ENCODE measurements at places on chromosomes 16 and 17.

DNA sequence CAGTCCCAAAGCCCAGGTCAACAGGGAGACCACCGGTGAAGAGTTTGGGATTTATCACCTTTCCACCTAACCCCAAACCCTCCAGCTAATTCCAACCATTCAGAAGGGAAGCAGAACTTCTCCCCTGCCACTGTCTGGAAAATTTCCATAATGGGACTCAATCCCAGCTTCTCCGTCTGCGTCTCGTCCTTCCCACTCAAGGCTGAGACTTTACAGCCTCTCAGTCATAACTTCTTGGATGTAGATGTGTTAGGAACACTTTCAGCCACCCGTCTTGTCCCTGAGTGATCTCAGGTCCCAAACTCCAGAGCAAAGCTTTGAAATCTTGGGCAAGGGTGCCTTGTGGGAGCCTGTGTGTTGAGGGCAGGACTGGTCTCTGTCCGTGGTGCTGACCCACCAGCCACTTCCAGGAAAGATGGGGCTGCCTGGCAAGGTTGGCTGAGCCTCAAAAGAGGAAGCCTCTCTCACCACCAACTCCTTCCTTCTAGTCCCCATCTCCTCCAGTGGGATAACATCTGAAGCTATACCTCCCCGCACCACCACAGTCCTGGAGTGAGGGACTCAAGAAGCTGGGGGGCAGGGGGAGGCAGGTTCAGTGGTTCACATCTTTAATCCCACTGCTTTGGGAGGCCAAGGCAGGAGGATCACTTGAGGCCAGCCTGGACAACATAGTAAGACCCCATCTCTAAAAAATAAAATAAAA is 9.3 kb downstream of the GAS2L2 start:
- DNase-seq, result no peak

DNA sequence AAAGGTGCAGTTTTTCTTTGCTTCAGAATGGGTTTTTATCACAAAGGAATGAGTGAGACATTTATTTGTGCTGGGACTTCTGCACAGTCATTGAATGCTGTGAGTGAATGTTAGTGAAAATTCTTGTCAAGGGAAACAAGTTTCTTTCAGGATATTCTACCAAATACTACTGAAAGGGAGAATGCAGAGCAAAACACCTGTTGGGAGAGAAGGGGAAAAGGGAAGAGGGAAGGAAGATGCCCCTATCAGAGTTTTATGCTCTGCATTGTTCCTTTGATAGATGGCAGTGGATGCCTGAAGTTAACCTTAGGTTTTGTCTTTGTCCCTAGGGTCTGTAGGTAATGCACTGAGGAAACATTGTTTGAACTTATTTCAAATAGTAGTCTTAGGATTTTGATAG is 3.1 kb downstream of the GGNBP2 start:
- DNase-seq, result no peak

DNA sequence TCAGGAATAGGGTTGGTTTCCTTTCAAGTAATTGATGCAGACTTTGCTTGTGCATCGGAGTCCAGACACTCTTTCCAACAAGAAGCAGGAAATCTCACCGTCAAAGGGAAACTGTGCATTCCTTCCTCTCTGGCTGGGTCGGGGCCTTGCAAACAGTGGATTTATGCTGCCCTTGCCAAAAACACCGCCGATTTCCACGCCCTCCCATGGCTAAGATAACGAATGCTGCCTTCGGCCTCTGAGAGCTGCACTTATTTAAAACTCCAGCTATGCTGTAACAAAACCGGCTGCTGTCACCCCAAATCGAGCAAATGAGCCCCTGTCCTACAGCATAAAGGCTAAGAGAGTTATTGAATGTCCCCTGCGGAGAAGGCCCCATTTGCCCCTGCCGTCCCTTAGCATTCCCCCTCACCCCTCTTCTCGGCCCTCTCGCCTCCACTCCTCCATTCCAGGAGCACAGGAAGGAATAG is 275.5 kb upstream of the IRX5 start:
- DNase-seq, result no peak

GRCh38 chr16:70472786-70473433 is 18.5 kb downstream of the FCSK start:
- DNase-seq, result no peak

GRCh38 chr16:9275377-9275776 is 183.9 kb downstream of the HAPSTR1 start:
- no peak for DNase-seq

- no peak for DNase-seq
Measured at GRCh38 chr17:51814521-51814920, 344.0 kb downstream of the CA10 start.

GRCh38 chr16:5393070-5393469 is 295.5 kb upstream of the EEF2KMT start:
- DNase-seq, result no peak

DNA sequence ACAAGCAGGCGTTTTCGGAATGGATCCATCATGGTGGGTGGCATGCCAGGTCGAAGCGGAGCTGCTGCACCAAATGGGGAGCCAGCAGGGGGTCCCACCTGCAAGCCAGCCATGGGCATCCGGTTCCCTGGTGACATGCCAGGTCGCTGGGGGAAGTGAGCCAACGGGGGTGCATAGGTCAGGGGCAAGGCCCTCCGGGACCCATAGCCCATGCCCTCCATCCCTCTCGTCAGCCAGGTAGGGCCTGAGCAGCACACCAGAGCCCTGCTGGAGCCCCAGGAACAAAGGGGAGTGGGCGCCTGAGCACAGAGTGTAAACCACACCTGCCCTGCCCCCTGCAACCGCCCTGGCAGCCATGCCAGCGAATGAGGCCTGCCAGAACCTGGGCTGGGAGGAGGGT is 5.0 kb downstream of the SMARCD2 start:
- DNase-seq, result no peak

DNA sequence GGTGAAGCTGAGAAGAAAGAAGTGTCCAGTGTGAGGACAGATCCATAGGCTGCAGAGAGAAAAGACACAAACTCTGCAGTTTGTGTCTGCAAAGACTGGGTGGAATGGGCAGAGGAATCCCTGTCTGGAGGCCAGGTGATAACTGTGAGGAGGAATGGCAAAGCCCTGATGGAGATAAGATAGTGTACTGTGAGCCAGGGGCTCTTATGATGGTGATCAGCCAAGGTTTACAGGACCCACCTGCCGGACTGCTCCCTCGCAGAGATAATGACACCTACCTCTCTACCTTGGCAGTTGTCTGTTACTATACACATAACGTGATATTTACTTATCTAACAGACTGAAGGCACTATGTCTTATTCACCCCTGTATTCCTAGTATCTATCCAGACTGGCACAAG is 92.6 kb upstream of the ASIC2 start:
- no peak for DNase-seq

DNA sequence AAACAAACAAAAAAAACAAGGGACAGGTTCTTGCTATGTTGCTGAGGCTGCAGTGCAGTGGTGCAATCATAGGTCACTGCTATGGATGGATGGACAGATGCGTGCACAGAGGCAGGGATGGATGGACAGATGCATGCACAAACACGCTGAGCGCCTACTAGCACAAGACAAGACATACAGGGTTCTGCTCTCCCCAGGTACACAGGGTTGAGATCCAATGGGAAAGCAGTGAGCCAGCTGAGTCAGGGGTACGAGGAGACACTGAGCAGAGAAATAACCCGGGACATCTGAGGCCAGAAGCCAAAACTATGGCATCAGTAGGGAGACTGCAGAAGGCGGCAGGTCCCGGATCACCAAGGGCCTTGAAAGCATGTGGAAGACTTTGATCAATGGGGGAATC is 6.2 kb downstream of the IL32 start:
- DNase-seq, result no peak

DNA sequence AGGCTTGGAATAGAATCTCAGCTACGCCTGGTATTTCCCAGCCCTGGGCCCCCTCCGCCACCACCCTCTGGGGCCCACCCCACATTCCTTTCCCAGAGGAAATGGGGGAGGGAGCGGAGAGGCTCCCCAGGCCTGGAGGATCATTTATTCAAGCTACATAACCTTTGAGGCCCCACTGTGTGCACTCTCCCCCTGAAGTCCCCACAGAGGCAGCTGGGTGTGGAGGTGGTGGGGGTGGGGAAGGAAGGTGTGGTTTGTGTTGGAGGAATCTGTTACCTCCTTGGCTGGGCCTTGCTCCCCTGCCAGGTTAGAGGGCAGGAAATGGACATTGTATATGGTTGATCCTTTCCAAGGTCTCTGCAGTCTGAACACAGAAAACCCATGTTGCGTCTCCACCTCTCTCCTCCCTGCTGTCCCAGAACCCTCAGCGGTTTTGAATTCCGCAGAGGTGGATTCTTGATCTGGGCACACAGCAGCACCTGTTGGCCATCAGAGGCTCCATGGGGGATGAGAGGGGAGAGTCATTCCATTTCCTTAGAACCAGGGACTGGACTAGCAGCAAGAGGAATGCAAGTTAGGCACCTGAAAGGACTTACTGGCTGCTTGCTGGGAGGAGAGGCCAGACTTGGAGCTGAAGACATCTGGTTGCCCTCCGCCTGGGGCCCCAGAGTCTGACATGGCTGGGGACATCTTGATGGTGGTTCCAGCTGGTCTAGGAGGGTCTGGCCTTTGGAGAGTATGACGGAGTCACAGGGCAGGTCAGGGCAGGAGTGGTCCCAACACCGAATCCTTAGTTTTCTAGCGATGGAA is 23.0 kb downstream of the ARHGAP23 start:
- DNase-seq, result no peak

- DNase-seq, result no peak
Measured at GRCh38 chr17:49886036-49886435, 38.2 kb upstream of the TAC4 start.

GRCh38 chr17:56833057-56833808 is 487 bp downstream of the C17orf67 start:
- DNase-seq, result no peak
